ENCODE measurements at places on chromosomes 5 and 9.

DNA sequence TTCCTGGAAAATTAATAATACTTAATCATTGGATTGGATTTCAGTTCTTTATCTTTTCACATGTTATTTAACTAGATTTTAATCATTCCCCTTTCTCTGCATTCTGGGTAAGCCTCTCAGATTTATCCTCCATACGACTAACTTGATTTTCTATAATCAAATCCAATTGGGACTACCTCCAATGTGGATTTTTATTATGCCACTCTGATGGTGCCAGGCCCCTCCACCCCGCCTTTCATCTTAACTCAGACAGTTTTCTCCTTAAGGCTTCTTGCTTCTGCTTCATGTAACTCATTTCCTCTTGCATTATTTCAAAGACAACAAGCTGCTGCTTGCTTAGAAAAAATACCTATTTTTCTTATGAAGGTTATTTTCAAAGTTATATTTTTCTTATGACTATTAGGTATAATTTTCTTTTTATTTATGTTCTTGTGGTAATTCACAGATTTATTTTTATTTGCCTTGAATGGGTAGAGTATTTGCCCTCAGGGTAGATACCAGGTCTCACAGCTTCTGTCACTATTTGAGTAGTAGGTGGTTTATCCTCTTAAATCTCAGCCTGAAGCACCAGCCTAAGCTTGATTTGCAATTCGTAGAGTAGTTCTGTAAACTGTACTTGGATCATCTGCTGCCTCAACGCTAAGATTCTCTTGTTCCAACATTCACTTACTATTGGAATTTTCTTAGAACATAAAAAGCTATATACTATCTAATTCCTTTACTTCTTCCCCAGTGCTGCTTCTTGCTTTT, 659.0 kb upstream of the ARRDC3 start:
- DNase-seq, result no peak

DNA sequence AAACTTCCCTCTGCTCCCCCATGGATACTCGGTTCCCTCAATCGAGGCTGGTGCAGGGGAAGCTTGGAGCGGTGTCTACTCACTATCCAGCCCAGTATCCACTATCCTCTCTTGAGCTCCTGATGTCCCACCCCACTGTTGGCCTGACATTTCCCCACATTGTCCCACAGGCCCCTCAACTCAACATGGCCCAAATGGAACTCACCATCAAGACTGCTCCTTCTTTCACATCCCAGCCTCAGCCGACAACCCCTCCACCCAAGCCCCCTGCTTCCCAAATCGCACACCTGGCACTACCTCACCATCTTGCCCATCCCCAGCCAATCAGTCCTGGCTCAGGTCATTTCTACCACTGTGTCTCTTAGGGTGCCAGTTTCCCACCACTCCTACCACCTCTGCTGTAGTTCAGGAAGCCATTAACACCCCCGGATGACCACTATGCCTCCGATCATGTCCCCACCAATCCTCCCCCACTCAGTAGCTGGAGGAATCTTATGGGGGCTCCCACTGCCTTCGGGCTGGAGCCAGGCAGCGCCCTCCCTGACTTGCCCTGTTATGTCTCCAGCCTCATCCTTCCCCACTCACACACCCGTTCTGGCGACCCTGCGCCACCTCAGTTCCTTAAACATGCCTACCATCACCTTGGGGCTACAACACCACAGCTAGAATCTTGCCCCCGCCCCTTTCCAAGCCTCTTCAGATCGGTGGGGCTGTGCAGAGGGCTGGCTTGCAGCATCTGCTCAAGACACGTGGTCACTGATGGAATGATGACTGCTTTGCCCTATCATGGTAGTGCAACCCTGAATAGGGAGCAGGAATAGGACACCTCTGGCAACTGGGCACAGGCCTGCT, 273.6 kb downstream of the FSTL4 start:
- DNase-seq, result no peak

- no peak for DNase-seq
Observed at GRCh38 chr5:56447232-56447631, 214.1 kb upstream of the ANKRD55 start.

GRCh38 chr5:40268088-40268487, 411.6 kb upstream of the PTGER4 start:
- no peak for DNase-seq

- DNase-seq, result peak; percentile 9
Observed at GRCh38 chr5:180154821-180155364, 54.1 kb downstream of the RASGEF1C start.

GRCh38 chr9:138098908-138099791, 221.6 kb downstream of the CACNA1B start:
- DNase-seq, result peak; percentile 9

- DNase-seq, result no peak
Observed at GRCh38 chr5:95393279-95393678, 2.1 kb downstream of the FAM81B start.

- DNase-seq, result no peak
Observed at GRCh38 chr5:109630093-109630492, 59.6 kb upstream of the MAN2A1 start.
